ENCODE measurements at places on chromosomes 5 and 9.

GRCh38 chr9:9820436-9820835 is 792.4 kb downstream of the PTPRD start:
- no peak for DNase-seq

DNA sequence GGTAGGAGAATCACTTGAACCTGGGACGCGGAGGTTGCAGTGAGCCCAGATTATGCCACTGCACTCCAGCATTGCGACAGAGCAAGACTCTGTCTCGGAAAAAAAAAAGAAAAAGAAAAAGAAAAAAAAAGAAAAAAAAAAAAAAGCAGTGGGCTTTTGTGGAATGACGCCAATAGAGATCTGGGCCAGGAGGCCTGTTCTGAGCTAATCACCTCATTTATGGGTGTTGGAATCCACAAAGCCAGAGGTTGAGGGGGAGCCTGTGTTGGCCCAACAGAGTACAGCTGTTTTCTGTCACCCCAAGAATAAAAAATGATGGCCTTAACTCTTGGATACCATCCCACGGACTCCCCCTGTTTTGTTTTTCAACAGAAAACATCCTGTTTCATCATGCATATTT is 18.5 kb downstream of the OSTF1 start:
- no peak for DNase-seq

DNA sequence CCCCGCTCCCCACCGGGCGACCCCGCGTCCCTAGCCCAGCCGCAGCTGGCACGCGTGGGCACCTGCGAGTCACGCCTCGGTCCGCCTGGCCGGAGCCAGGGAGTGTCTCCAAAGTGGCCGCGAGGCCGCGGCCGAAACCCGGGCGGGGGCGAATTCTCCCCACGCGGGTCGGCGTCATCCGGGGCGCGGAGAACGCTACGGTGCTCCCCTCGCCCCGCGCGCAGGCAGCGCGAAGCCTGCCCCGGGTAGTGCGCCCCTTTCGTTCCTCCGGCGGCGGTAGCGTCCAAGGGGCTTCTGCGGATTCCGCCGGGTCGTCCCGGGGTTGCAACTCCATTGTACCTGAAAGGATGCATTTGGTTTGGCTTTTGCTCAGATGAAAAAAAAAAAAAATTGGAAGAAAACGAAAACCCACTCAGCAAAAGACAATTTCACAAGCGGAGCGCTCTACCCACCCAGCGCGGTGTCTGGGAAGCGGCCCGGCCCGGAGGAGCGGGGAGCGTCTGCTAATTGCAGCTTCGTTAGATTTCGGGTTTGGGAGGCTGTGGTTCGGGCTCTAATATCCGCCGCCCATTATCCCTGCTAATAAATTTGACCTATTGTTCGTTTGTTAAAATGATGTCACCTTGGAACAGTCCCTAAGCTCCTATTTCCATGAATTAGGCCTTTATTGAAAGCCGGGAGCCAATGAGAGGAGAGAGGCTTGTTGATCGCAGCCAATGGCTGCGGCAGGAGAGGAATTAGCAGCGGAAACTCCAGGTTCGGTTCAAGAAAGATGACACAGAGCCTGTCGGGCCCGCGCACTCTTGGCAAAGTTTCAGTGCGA is at the start of gene TLX3:
Gene TLX3, plus strand, starts transcription at position 796 of the 823 bp plus-strand sequence. CDS start 118 bp downstream, outside the sequence.
- no peak for DNase-seq

- DNase-seq = no peak
These were observed 74.9 kb downstream of the SLC44A1 start for GRCh38 chr9:105319202-105319813.

Measured in thyroid gland (tissue), 4 donors.